ENCODE measurements at places on chromosomes 6 and 20.

GRCh38 chr6:98036344-98036923 is 753.4 kb upstream of the MMS22L start:
- DNase-seq = no peak

- no peak for DNase-seq
Measured at GRCh38 chr6:108097882-108098281, 23.3 kb upstream of the OSTM1 start.

- no peak for DNase-seq
Measured at GRCh38 chr6:166097914-166098522, 69.6 kb downstream of the TBXT start.

DNA sequence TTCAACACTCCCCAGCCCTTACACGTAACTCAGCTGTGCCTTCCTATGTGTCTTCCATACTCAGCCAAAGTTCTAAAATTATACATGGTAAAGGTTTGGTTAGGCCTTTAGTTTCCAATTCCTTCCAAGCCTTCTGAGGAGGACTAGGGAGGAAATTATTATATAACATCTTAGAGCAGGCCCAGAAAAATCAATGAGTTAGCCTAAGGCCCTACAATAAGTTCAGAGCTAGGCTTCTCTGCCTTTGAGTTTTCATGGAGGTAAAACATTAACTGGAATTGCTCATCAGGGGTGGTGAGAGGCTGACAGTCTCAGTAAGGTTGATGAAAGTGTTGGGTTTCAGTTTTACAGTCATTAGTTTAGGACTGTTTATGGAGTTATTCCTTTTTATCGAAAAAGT is 286.0 kb downstream of the ADGB start:
- DNase-seq = no peak

- DNase-seq = no peak
Measured at GRCh38 chr6:12228447-12229146, 61.6 kb upstream of the EDN1 start.

GRCh38 chr6:18118330-18118729 is 4.1 kb downstream of the NHLRC1 start:
- no peak for DNase-seq

DNA sequence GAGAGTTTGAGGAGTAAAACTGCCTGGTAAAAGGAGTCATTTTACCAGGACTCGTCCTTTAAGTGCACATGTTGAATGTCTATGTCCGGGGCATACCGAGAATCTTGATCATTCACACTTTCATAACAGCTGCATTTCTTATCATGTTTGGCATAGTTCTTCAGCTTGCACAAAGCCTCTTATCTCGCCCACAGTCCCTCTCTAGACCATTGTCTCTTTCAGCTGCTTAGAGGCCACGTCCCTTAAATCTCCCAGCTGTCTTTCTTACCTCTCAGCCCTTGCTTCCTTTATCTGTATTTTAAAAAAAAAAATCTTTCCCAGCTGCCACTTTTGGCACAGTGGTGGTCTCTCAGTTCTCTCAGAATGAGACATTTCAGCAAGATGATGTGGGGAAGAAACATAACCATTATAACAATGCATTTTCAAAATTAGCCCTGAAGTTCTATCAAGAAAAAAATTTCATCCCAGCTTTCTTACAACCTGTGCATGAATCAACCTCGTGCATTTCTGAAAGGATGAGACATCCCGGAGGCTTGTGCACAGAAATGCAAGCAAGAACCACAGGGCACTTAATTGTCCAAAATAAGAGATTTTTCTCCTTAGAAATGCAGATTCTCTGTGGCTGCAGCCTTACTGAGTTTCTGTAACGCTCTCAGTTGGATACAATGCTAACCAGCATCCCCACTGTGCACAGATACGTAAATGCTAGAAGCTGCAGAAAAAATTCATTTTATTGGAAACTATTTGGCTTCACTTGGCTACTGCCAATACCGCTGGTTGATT is 24.2 kb downstream of the RBM24 start:
- no peak for DNase-seq

GRCh38 chr6:156953479-156954146 is 176.4 kb downstream of the ARID1B start:
- peak; percentile 14 for DNase-seq

Measured in T-helper 22 cell (primary cell).